ENCODE measurements at places on chromosomes 7 and 10.

DNA sequence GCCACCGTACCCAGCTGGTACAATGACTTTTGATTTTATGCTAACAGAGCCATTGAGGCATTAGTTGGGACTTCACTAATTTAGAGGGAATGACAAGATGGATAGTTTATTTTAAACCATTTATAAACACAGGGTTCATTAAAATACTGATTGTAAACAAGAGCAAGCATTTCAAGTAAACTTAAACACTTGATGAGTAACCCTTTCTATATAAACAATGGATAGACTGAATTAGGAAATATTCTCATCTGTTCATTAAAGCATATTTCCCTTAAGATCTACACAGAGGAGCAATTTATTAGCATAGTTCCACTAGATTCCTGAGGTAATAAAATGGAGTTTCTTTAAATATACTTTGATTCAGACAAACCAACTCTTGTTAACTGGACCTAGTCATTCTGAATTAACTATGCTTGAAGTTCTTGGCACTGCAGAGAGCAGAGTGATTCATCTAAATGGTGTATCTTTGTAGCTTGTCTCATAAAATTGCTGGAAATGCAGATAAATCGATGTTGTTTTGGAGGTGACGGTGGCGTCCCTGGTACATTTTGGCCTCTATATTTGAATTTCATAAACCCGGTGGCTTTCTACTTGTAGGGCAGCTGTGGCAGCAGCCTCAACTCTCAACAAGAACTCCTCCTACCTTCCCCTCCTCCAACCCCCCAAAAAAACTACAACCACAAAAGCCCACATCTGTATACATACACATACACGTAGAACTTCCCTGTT is 15.4 kb upstream of the VDAC2 start:
- DNase-seq: peak; percentile 3

- no peak for DNase-seq
These were observed 2.4 kb downstream of the ALOX5 start for GRCh38 chr10:45376371-45376801.

DNA sequence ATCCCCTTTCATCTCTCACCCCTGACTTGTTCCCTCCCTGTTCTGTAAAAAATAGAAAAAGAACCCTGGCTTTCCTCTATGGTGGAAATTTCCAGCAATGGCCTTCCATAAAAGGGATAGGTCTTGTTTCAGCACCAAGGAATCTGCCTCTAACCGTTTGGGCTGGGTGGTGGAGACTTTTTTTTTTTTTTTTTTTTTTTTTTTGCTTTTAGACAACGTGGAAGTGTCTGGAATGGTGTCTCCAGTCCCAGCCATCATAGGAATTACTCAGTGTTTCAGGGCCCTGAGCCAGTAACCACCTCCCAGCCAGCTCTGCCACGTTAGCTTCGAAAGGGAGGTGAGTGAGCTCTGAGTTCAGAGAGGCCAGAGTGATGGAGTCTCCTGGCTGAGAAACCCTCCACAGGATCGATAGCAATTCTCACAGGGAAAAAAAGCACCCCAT is 97.3 kb upstream of the COL1A2 start:
- DNase-seq: peak; percentile 93

DNA sequence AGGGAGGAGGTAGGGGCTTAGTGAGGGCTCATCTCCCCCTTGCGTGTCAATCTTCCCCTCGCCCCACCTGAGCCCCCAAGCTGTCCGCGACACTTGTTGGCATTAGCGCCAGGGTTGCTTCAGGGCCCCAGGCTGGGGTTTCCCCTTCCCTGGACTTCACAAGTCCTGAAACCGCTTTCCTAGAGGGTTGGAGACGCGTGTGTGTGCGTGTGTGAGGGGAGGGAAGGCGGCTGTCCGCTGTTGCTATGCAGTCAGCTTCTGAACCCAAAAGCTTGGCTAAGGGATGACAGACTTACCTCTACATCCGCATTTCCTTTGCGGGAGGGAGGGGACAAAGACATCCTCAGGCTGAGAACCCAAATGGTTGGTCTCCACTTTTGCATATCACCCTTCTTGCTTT is 803 bp downstream of the GOLGA7B start:
- DNase-seq: no peak

GRCh38 chr10:6722616-6723004 is 142.5 kb upstream of the PRKCQ start:
- DNase-seq: no peak

DNA sequence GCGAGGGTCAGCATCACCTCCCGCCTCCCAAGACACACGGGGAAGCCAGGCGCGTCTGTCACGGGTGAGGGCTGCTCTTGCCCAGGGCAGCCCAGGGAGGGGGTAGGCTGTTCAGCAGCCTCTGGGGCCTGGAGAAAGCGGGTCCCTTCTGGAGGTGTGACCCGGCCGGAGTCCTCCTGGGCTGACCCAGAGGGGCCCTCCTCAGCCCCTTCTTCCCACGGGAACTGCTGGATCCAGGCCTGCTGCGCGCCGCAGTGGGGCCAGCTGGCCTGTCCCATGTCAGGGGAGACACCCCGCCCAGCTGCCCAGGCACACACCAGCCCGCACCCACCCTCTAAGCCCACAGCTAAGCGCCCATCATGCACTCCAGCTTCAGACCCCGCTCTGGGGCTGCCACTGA is 41.8 kb downstream of the INSIG1 start:
- no peak for DNase-seq

- no peak for DNase-seq
These were observed 97.6 kb downstream of the CUX1 start for GRCh38 chr7:101915000-101915399.

DNA sequence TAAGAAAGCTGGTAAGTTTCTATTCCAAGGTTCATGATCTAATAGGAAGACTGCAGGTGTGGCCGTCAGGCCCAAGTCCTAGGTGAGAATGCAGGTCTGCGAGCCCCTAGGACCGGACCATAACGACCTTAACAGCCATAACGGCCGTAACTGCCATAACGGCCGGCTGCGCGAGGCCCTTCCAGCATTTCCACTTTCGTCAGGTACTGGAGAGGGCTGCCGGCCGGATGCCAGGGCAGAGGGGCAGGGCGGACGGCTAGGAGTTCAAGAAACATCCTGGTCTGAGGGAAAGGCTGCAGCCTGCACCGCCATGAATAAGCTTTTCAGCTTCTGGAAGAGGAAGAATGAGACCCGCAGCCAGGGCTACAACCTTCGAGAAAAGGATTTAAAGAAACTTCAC is at the start of gene ANKRD7:
ANKRD7 (plus strand) TSS at position 184 of the 400 bp plus-strand sequence; CDS start at position 311, 127 bp downstream.
- no peak for DNase-seq

GRCh38 chr7:2864204-2864985 is 20.3 kb upstream of the GNA12 start:
- DNase-seq: no peak

DNA sequence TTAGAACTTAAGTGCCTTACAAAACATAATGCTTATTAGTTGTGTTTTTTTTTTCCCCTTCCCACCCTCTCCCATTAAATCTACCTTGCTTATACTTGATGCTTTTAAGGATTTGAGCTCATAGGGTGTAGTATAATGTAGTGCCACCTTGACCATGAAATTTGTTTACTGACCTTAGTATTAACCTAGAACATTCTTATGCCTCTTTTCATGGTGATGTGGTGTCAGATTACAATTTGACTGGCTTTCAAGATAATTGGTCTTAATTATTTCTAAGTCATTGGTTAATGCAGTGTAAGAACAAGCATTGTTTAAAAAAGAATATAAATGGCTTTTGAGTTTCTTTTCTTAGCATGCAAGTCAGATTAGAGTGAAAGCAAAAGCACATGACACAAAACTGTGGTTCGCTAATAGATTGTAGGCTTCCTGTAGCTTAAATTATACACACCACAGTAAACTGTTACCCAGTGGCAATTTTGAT is 61.8 kb downstream of the ADD3 start:
- DNase-seq: no peak

DNA sequence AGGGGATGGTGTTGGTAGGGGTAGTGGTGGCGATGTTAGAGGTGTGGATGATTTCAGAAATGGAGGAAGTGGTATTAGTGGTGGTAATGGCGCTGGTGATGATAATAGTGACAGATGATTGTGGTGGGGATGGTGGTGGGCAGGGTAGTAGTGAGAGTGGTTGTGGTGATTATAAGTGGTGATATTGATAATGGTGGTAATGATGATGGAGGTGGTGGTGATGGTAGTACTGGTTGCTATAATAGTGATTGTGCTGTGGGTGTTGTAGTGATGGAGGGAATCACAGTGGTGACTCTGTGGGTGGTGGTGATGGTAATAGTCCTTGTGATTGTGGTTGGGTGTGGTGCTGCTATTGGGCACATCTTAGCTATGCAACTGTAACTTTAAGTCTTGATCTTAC is 61.6 kb upstream of the TBX20 start:
- no peak for DNase-seq

DNA sequence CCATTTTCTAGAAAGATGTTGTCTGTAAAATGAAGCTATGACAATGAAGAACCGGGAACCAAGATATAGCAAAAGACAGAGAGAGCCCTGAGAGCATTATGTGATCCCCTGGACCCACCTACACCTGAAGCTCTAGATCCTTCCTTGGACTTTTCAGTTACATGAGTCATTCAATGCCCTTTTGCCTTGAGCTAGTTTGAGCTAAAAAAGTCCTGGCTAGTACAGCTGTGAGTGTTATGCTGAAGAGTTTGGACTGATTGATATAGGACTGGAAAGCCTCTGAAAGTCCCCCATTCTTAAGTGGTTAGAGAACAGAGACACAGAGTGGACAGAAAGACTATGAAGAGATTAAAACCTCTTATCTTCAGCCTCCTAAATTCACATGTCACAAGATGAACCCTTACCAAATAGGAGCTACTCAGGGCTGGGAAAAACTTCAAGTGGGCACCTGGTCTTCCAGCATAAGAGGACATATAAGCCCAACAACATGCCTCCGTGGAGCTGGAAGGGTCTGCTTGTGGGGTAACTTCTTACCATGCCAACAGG is 386.8 kb upstream of the NFE2L3 start:
- no peak for DNase-seq

DNA sequence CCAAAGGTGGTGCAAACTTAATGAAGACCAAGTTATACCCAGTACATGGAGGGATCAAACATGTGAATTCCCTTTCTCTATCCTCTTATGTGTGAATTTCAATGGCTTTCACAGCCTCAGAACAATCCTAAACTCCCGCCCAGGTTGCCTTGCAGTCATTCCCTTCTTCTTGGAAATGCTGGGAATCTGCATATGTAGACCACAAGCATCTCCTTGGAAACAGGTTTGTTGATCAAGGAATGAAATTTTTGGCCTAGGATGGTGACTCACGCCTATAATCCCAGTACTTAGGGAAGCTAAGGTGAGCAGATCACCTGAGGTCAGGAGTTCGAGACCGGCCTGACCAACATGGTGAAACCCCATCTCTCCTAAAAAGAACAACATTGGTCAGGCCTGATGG is 77.8 kb upstream of the ABI1 start:
- no peak for DNase-seq

- DNase-seq: no peak
These were observed 5.4 kb downstream of the TMEM273 start for GRCh38 chr10:49182776-49183175.

- no peak for DNase-seq
These were observed 35.5 kb upstream of the KDM7A start for GRCh38 chr7:140212100-140212881.

GRCh38 chr7:26131056-26131589 is 20.9 kb upstream of the NFE2L3 start:
- no peak for DNase-seq

- no peak for DNase-seq
These were observed 6.3 kb upstream of the GSTK1 start for GRCh38 chr7:143256932-143257331.

DNA sequence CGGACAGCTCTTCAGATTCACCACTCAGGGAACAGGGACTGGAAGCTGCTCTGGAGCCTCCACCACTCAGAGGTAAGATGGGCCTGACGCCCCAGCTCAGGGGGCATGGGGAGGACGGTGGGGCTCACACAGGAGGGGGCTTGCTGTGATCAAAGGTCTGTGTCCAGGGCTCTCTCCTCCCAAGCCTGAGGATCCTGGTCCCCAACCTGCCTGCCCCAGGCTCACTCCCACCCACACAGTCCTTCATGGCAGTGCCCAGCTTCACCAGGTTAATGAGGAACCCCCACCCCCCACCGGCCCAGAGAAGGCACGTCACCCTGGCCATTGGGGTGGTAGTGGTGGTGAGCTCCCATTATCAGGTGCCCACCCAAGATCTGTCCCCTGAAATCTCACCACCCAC is 926.7 kb upstream of the ZNF722 start:
- no peak for DNase-seq

DNA sequence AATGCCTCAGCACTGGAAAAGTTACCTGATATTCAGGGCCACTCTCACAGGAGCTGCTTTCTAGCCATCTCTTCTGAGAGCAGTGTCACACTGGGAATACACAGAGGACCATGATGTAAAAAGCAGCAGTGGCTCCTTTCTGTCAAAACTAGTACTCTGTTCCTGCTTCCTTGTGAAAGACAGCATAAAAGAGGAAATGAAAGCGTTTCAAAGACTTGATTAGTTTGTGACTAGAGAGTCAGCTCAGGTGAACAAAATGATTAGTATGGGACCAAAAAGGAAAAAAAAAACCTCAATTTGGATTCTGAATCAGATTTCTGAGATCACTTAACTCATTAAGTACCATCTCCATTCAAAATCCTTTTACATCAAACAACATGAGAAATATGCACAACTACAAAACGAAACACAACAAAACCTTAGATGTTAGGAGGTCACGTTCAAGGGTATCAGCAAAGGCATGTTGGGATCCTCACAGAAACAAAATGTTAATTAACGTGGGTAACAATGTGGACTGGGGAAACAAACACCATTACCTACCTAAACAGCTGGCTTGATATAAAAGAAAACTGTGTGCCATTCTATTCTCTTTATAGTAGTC is 103.7 kb downstream of the MACC1 start:
- DNase-seq: no peak

DNA sequence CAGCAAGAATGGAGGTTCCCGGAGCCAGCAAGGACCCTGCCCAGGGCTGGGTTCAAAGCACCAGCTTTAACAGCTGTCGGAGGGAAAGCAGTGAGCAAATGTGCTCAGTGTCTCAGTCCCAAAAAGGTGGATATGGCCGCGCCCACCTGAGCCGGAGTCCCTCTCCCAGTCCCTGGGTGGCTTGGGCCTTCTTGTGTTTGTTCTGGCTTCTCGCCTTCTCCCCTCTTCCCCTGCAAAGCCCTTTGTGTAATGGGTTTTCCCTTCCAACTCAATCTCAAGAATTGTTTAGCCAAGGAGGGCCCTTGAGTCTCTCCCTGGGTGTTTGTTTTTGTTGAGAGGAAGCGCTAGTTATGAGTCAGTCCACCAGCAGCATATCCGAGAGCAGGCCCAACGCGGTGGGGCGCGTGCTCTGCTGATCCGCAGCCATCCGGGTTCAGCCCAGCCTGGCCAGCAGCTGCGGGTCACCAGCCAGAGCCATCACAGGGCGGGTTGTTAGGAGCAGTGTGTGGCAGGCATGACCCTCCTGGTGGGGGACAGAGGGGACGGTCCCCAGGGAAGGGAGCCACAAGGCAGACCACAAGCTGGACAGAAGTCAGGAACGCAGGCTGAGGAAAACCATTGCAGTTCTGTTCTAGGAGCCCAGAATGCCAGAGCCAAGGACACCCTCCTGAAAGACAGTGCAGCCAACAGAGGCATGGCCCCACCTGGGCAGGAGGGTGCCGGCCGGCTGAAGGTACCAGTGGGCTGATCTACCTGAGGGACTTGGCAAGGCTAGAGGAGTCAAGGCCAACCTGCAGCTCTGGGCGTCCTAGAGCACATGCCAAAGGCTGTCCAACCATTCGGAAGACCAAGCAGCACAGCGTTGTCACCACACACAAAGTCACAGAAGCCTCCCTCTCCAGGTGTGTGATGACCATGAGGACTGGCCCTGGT is 21.3 kb downstream of the CALML3 start:
- DNase-seq: peak; percentile 94
